Right ventricle myocardium inferior (tissue), 1 donor: ENCODE measurements at places on chromosomes 2 and 18.

GRCh38 chr2:219648963-219649362 is 21.5 kb downstream of the SLC4A3 start:
- DNase-seq = no peak

DNA sequence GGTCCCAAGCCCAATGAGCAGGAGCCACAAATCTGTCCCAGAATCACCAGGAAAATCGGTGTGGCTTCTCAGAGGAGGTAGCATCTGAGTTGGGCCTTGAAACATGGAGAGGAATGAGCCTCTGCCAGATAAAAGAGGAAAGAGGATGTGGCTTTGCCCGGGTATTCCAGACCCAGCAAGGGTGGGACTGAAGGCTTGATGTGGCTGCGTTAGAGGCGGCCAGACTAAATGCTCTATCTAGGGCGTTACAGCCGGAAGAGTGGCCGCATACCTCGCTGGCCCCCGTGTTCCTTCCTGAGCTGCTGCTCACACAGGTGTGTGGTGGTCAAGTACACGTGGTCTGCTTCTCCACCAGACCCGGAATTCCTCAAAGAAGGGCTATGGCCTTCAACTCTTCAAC is 33.9 kb upstream of the POMC start:
- no peak for DNase-seq

DNA sequence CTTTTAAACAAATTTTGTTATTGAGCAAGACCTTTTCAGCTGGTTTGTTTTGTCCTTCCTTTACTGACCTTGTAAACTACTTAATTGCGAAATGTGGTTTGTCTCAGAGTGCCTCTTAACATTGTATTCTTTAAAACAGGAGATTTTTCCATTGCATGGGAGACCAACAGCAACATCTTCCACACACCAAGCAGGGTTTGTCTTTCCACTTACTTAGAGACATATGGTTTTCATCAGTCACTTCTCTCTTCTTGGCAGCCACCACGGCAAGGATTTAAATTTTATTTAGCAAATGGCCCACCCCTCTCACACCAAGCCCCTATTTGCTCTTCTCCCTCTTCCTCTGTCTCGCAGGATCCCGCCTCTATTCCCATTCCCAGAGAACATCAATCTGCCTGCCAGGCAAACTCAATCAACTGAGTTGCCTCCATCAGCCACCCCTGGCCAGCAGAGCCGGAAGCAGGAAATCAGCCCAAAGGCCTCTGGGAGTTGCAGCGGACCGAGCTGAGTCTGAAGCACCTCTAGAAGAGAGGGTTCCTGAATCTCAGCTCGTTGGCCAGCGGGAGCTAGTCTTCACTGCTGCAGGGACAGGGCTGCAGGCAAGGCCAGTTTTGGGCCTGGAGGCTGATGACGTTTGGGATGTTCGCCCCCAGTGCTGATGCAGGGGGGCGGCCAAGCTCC is 11.3 kb upstream of the CIB4 start:
- DNase-seq = no peak

DNA sequence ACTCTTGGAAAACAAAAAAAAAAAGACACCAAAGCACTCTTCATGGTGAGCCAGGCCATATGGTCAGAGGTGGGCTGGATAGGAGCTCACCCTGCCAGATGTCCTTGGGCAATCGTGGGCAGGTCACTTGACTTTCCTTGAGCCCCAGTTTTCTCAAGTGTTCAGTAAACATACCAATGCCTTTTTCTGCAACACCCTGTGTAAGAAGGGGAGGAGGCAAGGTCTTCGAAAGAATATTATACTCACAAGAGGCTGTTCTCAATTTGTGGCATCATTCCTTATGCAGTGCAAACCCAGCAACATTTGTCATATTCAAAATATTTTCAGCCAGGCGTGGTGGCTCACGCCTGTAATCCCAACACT is 22.9 kb upstream of the TMEM87B start:
- no peak for DNase-seq

GRCh38 chr2:182132605-182133004 is 147.0 kb downstream of the PPP1R1C start:
- no peak for DNase-seq

GRCh38 chr2:73117441-73117840 is 4.7 kb upstream of the RAB11FIP5 start:
- DNase-seq = no peak

DNA sequence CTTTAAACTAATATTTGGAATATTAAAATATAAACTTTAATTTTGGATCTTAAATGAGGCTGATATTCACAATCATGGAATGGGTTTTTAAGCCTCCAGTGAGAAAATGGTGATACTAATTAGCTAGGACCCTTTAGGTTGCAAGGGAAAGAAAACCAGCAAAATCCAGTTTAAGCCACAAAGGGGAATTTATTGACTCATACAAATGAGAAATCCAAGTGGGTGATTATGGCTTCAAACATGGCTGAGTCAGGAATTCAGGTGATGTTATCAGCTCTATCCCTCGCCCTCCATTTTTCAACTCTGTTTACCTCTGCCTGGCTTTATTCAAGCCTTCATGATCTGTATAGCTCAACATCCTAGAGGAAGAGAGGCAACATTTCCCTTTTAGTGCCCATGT is 75.3 kb upstream of the DLX2 start:
- DNase-seq = no peak

DNA sequence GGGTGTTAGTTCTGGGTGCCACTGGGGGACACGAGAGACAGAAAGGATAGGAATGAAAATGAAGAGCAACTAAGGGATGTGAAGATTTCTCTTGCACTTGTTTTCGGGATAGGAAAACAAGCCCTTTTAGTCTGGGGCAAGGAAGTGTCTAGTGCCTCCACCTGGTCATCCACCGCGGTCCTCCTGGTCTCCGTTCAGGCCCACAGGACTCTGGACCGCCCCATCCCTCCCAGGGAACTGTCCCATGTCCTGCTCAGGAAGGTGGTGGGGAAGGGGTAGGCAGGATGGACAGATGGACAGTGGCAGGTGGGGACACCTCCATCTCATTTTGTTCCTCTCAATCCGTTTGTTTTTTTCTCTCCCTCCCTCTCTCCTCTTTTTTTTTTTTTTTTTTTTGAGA is 45.9 kb downstream of the AGAP1 start:
- no peak for DNase-seq

DNA sequence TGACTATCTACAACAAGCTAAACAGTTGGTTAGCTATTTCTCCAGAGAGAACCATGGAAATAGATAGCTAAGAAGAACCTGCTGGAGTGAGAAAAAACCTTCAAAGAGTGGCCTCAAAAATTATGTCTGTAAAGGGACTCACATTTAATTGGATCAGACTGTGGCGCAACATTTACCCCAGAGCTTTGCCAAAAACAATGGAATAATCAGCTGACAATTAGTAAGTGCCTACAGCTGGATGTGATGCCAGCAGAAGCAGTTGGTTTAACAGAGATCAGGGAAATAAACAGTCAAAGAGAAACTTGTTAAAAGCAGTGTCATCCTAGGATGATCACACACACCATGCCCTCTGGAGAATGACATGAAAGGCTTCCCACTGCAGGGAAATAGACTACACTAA is 310.7 kb downstream of the CLIP4 start:
- no peak for DNase-seq
